Neural progenitor cell (in vitro differentiated cells): ENCODE measurements at places on chromosomes 4 and X. TPM values are rescaled to one million over a fixed set of nuclear protein-coding genes. Genes with fewer than 3 reads are reported as not detected.
A peak's percentile ranks its signal among the peaks of the same experiment; 100 is the strongest.

GRCh38 chr4:85391071-85391470 lies 83.9 kb upstream of the ARHGAP24 start:
- no peaks in the 10 kb centered on the region for H3K36me3 ChIP-seq
- H3K27me3 ChIP-seq: no peaks in the 10 kb centered on the region
- H3K4me1 ChIP-seq: no peaks in the 10 kb centered on the region
- no peak for DNase-seq
- no peak overlapping the region for H3K27ac ChIP-seq
- no peak overlapping the region for H3K4me3 ChIP-seq

DNA sequence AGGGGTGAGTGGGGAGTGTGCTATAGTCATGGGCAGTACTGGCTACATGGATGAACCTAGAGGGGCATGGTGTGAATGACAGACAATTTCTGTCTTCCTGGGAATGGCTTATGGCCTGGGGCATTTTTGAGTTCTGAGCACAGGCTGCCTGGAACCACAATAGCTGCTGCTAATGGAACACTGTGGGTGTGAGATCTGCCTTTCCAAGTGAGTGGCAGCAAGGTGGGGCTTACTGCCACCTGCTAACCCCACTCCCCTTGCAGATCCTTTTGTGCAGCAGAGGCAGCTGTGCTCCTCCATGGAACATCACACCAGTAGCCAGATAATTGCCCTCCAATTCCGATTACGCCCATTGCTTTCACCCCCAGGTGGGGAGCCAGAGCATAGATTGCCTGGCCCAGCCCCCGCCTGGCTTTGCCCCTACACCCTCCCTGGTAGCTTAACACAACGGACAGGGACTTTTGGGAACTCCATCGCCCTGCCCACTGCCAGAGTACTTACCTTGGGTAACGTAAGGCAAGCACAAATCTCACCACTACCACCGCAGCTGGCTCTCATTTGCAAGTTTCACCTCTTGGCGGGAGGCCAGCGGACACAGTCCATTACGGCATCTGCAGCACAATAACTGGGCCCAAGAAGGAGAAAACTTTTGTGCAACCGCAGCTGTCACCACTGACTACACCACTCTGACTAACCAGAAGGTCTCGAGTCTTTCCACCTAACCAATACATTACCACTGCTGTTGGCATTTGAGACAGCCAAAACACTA lies 421.2 kb upstream of the NWD2 start:
- H3K4me3 ChIP-seq: no peak overlapping the region
- H3K4me1 ChIP-seq: no peaks in the 10 kb centered on the region
- H3K27ac ChIP-seq: no peak overlapping the region
- H3K36me3 ChIP-seq: no peaks in the 10 kb centered on the region
- DNase-seq: no peak

- no peaks in the 10 kb centered on the region for H3K27me3 ChIP-seq
- no peak for DNase-seq
- no peaks in the 10 kb centered on the region for H3K36me3 ChIP-seq
- no peak overlapping the region for H3K4me3 ChIP-seq
- no peak overlapping the region for H3K27ac ChIP-seq
- no peaks in the 10 kb centered on the region for H3K4me1 ChIP-seq
These were observed 2.8 kb downstream of the CMC4 start for GRCh38 chrX:155068165-155068564.

DNA sequence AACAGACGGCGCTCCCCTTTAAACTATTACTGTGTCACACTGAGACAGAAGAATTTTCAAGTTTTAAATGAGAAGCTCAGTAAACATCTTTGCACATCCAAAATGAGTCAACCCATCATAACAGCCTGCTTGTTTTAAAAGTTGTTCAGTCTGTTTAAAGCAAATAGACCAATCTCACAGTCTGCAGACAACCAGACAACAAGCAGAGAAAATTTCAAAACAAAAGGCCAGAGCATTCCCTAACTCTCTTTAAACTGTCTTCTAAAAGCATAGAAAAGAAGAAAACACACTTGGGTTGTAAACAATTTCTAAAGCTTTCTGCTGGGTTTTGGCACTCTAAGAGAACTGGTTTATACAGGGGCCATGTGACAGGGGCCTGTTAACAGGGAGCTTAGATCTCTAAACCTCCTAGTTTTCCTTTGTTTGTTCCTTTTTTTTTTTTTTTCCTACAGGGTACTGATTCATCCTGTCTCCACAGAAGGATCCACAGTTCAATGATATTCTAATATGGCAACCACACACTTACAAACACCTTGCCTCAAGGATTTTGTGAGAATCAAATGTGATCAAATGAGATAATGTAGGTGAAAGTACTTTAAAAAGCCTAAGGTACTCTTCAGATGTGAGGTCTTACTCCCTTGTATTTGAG lies 100.8 kb upstream of the MAML3 start:
- peaks cover 7% of the 10 kb centered on the region for H3K27me3 ChIP-seq
- no peak overlapping the region for H3K4me3 ChIP-seq
- H3K4me1 ChIP-seq: peaks cover 23% of the 10 kb centered on the region
- H3K27ac ChIP-seq: no peak overlapping the region

DNA sequence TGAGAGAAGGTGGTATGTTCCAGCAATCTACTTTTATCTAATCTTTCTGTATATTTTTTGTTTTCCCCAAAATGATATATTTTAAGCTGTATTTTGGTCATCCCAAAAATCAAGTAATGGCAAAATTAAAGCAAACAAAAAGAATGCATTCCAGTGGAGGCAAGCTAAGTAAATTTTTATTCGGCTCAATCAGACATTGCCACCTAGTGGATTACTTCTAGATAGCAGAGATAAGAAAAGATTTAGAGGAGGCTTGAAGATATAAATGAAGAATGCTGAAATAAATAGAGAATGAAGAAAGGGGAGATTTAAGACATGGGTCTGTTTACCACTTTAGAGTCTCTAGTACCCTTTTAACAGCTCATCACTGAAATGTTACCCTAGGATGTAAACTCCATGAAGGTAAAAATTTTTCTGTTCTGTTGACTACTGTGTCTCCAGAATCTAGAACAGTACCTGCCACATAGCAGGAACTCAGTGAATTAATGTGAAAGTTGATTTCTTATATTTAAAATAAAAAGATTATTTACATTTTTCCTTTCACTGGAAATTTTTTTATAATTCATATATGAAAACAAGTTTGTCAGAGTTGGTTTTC lies 110.9 kb upstream of the ANK2 start:
- no peaks in the 10 kb centered on the region for H3K27me3 ChIP-seq
- H3K4me3 ChIP-seq: no peak overlapping the region
- H3K27ac ChIP-seq: peak overlapping the region; percentile 18

DNA sequence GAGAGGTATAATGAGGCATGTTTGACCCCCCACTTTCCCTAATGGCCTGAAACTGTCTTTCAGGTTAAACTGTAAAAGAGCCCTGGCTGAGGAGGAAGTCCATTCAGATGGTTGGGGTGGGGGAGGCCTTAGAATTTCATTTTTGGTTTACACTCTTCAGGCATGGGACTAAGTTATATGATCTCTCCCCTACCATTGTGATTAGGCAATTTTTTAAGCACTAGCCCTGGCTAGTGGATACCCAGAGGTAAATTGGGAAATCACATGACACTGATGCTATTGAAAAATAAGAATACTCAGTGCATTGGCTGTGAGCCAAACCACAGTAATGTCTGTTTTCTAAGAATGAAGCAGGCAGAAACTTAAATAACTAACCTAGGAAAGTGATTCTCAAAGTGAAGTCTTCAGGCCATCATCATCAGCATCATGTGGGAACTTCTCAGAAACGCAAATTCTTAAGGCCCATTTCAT lies 149.7 kb downstream of the RRAGB start:
- DNase-seq: no peak
- no peaks in the 10 kb centered on the region for H3K4me1 ChIP-seq
- no peaks in the 10 kb centered on the region for H3K36me3 ChIP-seq
- no peak overlapping the region for H3K4me3 ChIP-seq
- H3K27ac ChIP-seq: no peak overlapping the region
- H3K27me3 ChIP-seq: no peaks in the 10 kb centered on the region

GRCh38 chr4:167838686-167839085 lies 253.7 kb upstream of the ANXA10 start:
- DNase-seq: no peak
- H3K4me3 ChIP-seq: no peak overlapping the region
- H3K27ac ChIP-seq: no peak overlapping the region
- no peaks in the 10 kb centered on the region for H3K27me3 ChIP-seq
- no peaks in the 10 kb centered on the region for H3K36me3 ChIP-seq

GRCh38 chr4:142353149-142353738 lies 492.9 kb downstream of the INPP4B start:
- H3K4me1 ChIP-seq: peaks cover 25% of the 10 kb centered on the region
- no peaks in the 10 kb centered on the region for H3K36me3 ChIP-seq
- H3K4me3 ChIP-seq: no peak overlapping the region
- no peak overlapping the region for H3K27ac ChIP-seq
- no peaks in the 10 kb centered on the region for H3K27me3 ChIP-seq

- no peak overlapping the region for H3K4me3 ChIP-seq
- no peaks in the 10 kb centered on the region for H3K36me3 ChIP-seq
- H3K27me3 ChIP-seq: no peaks in the 10 kb centered on the region
These were observed 234.3 kb downstream of the HS3ST1 start for GRCh38 chr4:11194431-11194830.

GRCh38 chrX:153864101-153864500 lies 21.9 kb downstream of the L1CAM start:
- H3K4me3 ChIP-seq: no peak overlapping the region
- no peaks in the 10 kb centered on the region for H3K36me3 ChIP-seq
- peaks cover 6% of the 10 kb centered on the region for H3K4me1 ChIP-seq
- H3K27ac ChIP-seq: no peak overlapping the region
- H3K27me3 ChIP-seq: peaks cover 4% of the 10 kb centered on the region

GRCh38 chr4:20592663-20593062 lies 107.6 kb upstream of the PACRGL start:
- H3K27ac ChIP-seq: no peak overlapping the region
- H3K4me3 ChIP-seq: no peak overlapping the region
- H3K27me3 ChIP-seq: no peaks in the 10 kb centered on the region
- no peaks in the 10 kb centered on the region for H3K36me3 ChIP-seq

GRCh38 chrX:2351999-2352995 lies 148.5 kb downstream of the DHRSX start:
- H3K4me3 ChIP-seq: no peak overlapping the region
- H3K36me3 ChIP-seq: no peaks in the 10 kb centered on the region
- DNase-seq: no peak
- no peaks in the 10 kb centered on the region for H3K27me3 ChIP-seq

DNA sequence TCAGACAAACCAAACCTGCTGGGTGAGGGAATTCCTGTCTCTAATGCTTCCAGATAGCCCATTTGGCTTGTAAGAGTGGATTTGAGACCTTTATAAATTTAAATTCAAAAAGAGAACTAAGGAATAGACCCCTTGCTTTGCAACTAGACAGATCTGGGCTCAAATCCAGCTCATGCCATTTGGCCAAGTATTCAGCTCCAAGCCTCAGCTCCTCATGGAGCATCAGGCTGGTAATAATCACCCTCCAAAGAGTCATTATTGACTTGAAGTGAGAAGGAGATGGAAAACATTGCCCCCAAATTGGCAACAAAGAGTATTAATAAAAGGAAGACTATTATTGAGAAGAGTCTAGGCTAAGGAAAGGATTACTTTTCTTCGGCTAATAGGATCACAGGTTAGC lies 134.7 kb downstream of the PDE5A start:
- H3K27me3 ChIP-seq: no peaks in the 10 kb centered on the region
- H3K4me1 ChIP-seq: no peaks in the 10 kb centered on the region
- H3K4me3 ChIP-seq: no peak overlapping the region

- H3K36me3 ChIP-seq: no peaks in the 10 kb centered on the region
- no peaks in the 10 kb centered on the region for H3K27me3 ChIP-seq
- DNase-seq: no peak
These were observed 96.8 kb downstream of the ARSJ start for GRCh38 chr4:113882668-113883067.

SMPX gene
- not detected in 2 replicates for total RNA-seq

DUSP9 gene
- 0.21 and 2.0 TPM in 2 replicates for total RNA-seq

JCHAIN gene
- 0.09 TPM in 1 of 2 replicates, not detected in the other for total RNA-seq

GABRA4 gene
- not detected in 2 replicates for total RNA-seq
